ENCODE measurements at places on chromosomes 2 and 18.
A peak's percentile ranks its signal among the peaks of the same experiment; 100 is the strongest.

DNA sequence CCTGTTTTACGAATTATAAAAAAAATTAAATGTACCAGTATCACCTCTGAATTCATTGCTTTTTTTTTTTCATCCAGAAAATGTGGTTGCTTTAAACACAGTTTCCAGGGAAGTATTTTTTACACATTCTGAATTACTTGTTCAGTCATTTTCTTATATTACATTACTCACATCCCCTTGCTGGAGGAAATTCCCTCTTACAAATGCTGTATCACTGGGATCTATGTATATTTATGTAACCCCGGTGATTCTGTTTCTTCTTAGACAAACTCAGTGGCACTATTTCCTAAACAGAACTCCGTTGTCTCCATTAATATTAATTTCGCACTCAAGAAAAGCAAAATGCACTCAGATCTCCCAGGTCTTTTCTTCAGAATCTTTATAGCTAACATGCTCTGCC, 1078.5 kb upstream of the ZEB2 start:
- H3K27me3 ChIP-seq = no peaks in the 10 kb centered on the region
- no peaks in the 10 kb centered on the region for H3K36me3 ChIP-seq
- DNase-seq = no peak
- no peak overlapping the region for H3K27ac ChIP-seq
- H3K4me1 ChIP-seq = no peaks in the 10 kb centered on the region

GRCh38 chr2:18455236-18455862, 105.1 kb downstream of the RDH14 start:
- no peak overlapping the region for H3K4me3 ChIP-seq
- peak overlapping the region; percentile 3 for H3K27ac ChIP-seq
- no peaks in the 10 kb centered on the region for H3K36me3 ChIP-seq
- H3K4me1 ChIP-seq = peaks cover 11% of the 10 kb centered on the region
- H3K27me3 ChIP-seq = no peaks in the 10 kb centered on the region
- no peak for DNase-seq

DNA sequence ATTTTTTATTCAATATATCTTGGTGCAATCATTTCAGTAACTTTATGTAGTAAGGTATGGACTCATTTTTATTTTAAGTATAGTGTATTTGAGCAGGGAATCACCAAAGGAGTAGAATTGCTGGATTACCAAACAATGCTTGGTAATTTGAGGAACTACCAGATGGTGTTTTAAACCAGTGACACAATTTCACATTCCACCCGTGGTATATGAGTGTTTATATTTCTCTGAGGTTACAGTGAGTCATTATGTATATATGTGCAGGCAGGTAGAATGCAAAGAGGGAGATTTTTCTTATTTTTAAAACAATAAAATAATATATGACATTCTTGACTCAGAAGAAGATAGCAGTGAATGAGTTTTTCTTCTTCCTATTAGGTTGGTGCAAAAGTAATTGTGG, 596.9 kb downstream of the DCC start:
- H3K27me3 ChIP-seq = no peaks in the 10 kb centered on the region
- DNase-seq = no peak
- H3K36me3 ChIP-seq = no peaks in the 10 kb centered on the region
- H3K4me3 ChIP-seq = no peak overlapping the region
- H3K27ac ChIP-seq = no peak overlapping the region
- H3K4me1 ChIP-seq = no peaks in the 10 kb centered on the region

DNA sequence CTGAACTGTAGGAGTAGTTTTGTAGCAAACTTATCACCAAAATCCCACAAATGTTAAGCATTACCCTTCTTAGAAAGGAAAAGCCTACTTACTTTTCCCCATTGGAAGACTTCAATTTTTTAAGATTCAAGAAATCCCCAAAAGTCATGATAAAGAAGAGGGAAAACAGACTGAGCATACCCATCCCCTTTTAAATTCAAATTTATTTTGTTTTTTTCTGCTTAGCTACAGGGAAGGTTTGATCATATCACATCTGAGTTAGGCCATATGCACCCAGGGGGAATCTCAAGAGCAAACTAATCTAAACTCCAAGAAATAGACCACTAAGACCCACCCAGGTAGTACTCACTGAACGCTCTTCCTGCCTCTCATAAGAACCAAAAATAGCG, 174.6 kb downstream of the TGIF1 start:
- no peaks in the 10 kb centered on the region for H3K36me3 ChIP-seq
- no peaks in the 10 kb centered on the region for H3K27me3 ChIP-seq
- DNase-seq = no peak
- peaks cover 33% of the 10 kb centered on the region for H3K4me1 ChIP-seq
- no peak overlapping the region for H3K4me3 ChIP-seq
- peak overlapping the region; percentile 51 for H3K27ac ChIP-seq

DNA sequence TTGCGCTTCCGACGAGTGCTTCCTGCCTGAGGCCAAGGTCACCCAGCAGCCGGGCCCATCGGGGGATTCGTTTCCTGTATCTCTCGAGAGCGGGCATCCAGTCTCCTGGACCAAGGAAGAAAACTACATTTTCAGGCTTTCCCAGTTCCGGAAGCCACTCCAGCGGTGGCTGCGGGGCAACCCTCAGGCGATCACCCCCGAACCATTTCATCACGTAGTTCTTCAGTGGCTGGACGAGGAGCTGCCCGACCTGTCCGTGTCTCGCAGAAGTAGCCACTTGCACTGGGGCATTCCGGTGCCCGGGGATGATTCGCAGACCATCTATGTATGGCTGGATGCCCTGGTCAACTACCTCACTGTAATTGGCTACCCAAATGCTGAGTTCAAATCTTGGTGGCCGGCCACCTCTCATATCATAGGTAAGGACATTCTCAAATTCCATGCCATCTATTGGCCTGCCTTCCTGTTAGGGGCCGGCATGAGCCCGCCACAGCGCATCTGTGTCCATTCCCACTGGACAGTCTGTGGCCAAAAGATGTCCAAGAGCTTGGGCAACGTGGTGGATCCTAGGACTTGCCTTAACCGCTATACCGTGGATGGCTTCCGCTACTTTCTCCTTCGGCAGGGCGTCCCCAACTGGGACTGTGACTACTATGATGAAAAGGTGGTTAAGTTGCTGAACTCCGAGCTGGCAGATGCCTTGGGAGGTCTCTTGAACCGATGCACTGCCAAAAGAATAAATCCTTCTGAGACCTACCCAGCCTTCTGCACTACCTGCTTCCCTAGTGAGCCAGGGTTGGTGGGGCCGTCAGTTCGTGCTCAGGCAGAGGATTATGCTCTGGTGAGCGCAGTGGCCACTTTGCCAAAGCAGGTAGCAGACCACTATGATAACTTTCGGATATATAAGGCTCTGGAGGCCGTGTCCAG, 1.0 kb downstream of the MARS2 start:
- DNase-seq = no peak
- H3K27me3 ChIP-seq = no peaks in the 10 kb centered on the region
- no peaks in the 10 kb centered on the region for H3K36me3 ChIP-seq
- peak overlapping the region; percentile 84 for H3K4me3 ChIP-seq
- H3K27ac ChIP-seq = peak overlapping the region; percentile 75

- peak; percentile 23 for DNase-seq
- no peak overlapping the region for H3K4me3 ChIP-seq
- no peaks in the 10 kb centered on the region for H3K36me3 ChIP-seq
- no peaks in the 10 kb centered on the region for H3K27me3 ChIP-seq
- H3K27ac ChIP-seq = no peak overlapping the region
Measured at GRCh38 chr2:172461591-172462372, 34.4 kb downstream of the ITGA6 start.

DNA sequence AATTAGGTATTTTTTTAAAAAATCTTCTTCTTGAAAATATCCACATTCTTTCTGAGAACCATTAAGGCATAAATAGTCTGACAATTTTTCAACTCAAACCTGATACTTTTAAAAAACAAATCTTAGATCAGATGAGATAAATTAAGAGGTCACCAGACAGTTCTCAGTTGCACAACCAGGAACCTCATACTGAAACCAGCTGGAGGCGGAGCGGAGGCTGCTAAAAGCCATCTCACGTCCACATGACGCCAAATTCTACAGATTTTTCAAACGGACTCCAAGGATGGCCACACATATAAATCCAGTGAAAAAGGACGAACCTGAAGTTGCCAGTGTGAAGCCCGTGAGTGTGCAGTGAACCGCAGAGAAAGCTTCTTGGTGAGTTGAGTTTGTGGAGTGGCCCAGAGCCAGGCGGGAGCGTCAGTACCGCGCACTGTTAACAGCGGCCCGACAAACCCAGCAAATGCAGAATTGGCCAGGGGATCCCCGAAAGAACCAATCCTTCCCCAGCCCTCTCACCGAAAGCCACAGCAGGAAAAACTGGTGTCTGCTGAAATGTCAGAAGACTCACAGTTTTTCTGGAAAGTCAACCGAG, 53.1 kb upstream of the BBS5 start:
- no peak for DNase-seq
- no peaks in the 10 kb centered on the region for H3K27me3 ChIP-seq
- H3K4me3 ChIP-seq = no peak overlapping the region
- H3K36me3 ChIP-seq = no peaks in the 10 kb centered on the region

GRCh38 chr18:42527766-42528165, 572.7 kb downstream of the PIK3C3 start:
- no peaks in the 10 kb centered on the region for H3K4me1 ChIP-seq
- H3K36me3 ChIP-seq = no peaks in the 10 kb centered on the region
- H3K27me3 ChIP-seq = no peaks in the 10 kb centered on the region
- no peak overlapping the region for H3K27ac ChIP-seq
- DNase-seq = no peak
- no peak overlapping the region for H3K4me3 ChIP-seq

DNA sequence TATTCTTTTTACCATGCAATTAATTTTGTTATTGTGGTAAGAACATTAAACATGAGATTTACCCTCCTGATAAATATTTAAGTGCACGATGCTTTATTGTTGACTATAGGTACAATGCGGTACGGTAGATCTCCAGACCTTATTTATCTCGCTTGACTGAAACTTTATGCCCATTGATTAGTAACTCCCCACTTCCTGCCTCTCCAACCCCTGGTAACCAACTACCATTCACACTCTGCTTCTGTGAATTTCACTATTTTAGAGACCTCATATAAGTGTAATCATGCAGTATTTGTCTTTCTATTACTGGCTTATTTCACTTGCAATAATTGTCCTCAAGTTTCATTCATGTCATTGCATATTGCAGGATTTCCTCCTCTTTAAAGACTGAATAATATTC, 195.7 kb upstream of the ID2 start:
- no peaks in the 10 kb centered on the region for H3K27me3 ChIP-seq
- no peaks in the 10 kb centered on the region for H3K4me1 ChIP-seq
- no peak for DNase-seq
- H3K36me3 ChIP-seq = no peaks in the 10 kb centered on the region

GRCh38 chr2:215812966-215813365, 200.4 kb downstream of the MREG start:
- no peak overlapping the region for H3K4me3 ChIP-seq
- DNase-seq = no peak
- no peaks in the 10 kb centered on the region for H3K4me1 ChIP-seq
- H3K27ac ChIP-seq = no peak overlapping the region
- H3K36me3 ChIP-seq = no peaks in the 10 kb centered on the region
